Esophagus muscularis mucosa (tissue), 4 donors: ENCODE measurements at places on chromosomes 6 and 20. TPM values are rescaled to one million over a fixed set of nuclear protein-coding genes. Genes with fewer than 3 reads are reported as not detected.

Gene ECT2L
- total RNA-seq = 0.23 TPM

- H3K4me1 ChIP-seq = peaks cover 44% of the 10 kb centered on the region
- H3K27me3 ChIP-seq = no peaks in the 10 kb centered on the region
- H3K27ac ChIP-seq = peak overlapping the region; percentile 73
- H3K36me3 ChIP-seq = peaks cover 74% of the 10 kb centered on the region
- DNase-seq = peak; percentile 93
These were observed 25.8 kb upstream of the TMEM217 start for GRCh38 chr6:37283671-37284151.

Gene ADGRG6
- 11.8 TPM for total RNA-seq

Gene ALDH8A1
- 1.2 TPM for total RNA-seq

Gene TREML1
- 0.32 TPM for total RNA-seq

DNA sequence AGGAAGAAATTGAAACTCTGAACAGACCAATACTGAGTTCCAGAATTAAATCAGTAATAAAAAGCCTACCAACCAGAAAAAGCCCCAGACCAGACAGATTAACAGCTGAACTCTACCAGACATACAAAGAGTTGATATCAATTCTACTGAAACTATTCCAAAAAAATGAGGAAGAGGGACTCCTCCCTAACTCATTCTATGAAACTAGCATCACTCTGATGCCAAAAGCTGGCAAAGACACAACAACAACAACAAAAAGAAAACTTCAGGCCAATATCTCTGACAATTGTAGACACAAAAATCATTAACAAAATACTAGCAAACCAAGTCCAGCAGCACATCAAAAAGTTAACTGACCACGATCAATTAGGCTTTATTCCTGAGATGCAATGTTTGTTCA, 246.0 kb upstream of the RUNX2 start:
- H3K36me3 ChIP-seq = no peaks in the 10 kb centered on the region
- no peak overlapping the region for H3K27ac ChIP-seq
- DNase-seq = no peak
- no peaks in the 10 kb centered on the region for H3K4me1 ChIP-seq
- no peak overlapping the region for H3K4me3 ChIP-seq

DNA sequence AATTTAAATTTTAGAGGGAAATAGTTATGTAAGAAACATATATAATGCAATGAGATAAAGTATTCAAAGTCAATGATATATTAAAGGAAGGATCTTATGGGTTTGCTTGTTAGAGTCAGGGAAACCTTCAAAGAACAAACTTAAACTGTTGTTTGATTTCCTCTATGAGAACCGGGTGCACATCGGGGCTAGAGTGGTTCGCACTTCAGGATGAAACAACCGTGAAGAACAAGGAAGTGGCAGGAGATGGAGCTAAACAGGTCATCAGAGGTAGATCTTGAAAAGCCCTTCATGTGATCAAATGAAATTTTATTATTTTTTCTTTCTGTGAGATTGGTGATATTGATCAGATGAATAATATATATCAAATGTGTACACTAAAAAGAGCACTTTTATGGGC, 951.9 kb upstream of the FLRT3 start:
- H3K36me3 ChIP-seq = no peaks in the 10 kb centered on the region
- H3K4me1 ChIP-seq = no peaks in the 10 kb centered on the region
- H3K27me3 ChIP-seq = no peaks in the 10 kb centered on the region
- H3K4me3 ChIP-seq = no peak overlapping the region
